ENCODE measurements at places on chromosomes 7 and 10.

- no peak for DNase-seq
These were observed 7.5 kb downstream of the RABGEF1 start for GRCh38 chr7:66747881-66748511.

- peak; percentile 43 for DNase-seq
These were observed 1354.7 kb upstream of the LRRTM3 start for GRCh38 chr10:65571011-65571570.

DNA sequence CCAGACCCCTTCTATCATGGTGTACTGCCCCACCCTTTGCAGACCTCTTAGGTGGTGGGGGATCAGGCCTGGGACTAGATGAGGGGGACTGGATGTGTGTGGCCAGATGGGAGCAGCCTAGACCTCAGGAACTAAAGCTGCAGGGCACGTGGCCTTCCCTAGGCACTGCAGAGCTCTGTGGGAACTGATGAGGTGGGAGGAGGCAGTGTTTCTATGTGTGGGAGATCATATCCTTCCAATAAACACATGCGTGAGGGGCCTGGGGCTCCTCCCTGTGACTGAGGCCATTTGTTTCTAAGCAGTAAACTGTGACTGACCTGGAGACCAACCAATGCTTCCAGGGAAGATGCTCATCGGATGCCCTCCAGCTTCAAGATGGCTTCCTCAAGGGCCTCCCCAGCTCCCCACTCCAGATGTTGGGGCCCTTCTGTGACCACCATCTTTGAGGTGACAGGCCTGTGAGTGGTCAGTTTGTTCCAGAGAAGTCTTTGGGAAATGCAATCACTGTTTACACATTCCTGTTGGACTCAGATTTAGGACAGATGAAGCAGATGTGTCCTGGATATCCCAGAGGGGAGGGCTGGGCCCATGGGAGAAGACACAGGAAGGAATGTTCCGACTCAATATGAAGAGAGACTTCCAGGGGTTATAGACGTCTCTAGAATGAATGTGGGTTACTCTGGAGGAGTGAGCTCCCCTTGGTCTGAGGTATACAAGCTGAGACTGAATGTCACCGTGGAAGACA is 23.6 kb upstream of the ZCCHC24 start:
- DNase-seq = no peak

- no peak for DNase-seq
These were observed 129.8 kb upstream of the TNRC18 start for GRCh38 chr7:5553298-5553877.

DNA sequence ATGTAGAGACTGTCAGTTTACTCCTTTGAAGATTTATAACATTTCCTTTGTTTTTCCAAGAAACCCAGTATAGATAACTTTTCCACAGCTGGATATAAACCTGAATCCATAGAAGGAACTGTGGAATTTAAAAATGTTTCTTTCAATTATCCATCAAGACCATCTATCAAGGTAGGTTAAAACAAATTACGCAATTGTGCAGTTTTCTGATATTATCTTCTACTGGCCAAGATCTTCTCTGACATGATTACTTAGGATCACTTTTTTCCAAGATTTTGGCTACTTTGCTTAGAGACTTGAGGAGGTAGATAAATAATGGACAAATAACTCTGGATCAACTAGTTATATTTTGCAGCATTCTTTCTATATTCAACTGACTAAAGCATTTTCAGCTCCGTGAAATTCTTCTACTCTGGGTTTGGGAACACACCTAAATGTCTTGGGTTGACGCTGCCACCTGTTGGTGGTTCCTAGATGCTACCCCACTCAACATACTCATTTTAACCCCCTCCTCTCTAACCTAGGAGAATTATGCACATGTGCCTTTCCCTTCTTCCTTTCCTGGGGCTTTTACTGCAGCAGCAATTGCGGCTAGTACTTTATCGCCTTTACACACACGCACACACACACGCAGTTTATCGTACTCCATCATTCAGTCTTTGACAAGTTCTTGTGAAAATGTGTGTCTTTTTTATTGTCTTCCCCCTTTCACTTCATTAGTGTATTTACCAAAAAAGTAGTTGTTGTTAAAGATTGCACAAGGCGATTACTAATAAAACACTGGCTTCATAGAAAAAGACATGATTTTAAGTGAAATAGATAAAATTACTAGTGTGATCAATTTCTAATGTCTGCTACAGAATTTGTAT is 32.7 kb downstream of the ABCB5 start:
- peak; percentile 55 for DNase-seq

- no peak for DNase-seq
These were observed 116.7 kb downstream of the SMURF1 start for GRCh38 chr7:99027241-99027640.

GRCh38 chr10:29735628-29736365 is 101.0 kb upstream of the SVIL start:
- peak; percentile 90 for DNase-seq
